ENCODE measurements at places on chromosomes 16 and 17.

- DNase-seq: no peak
These were observed 10.3 kb downstream of the CNTNAP4 start for GRCh38 chr16:76287466-76287865.

DNA sequence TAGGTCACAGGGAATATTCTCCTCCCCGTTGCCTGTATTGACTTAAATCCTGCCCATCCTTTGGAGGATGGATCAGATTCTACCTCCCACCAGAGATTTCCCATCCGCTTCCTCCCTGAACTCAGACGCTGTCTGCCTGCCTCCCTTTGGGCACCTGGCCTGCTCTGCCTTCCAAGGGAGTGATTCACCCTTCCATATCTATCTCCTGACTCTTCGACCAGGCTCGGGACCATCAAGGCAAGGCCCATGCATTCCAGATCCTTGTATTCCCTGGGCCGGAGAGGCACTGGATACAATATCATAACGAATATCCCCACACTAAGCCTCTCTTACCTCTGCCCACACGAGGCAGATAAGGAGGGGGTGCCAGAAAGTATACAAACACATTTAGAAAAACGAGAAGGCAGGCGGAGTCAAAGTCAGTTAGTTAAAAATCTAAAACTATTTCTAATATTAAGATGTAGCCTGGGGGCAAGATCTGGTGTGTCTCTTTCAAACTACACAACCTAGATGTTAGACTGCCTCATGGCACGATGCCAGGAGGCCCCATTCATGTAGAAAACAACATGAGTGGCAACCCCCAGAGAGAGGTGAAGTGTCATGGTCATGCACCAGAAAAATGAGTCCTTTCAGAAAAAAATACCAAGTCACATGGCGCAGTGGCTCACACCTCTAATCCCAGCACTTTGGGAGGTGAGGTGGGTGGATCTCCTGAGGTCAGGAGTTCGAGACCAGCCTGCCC, 9.2 kb downstream of the PMP22 start:
- no peak for DNase-seq

DNA sequence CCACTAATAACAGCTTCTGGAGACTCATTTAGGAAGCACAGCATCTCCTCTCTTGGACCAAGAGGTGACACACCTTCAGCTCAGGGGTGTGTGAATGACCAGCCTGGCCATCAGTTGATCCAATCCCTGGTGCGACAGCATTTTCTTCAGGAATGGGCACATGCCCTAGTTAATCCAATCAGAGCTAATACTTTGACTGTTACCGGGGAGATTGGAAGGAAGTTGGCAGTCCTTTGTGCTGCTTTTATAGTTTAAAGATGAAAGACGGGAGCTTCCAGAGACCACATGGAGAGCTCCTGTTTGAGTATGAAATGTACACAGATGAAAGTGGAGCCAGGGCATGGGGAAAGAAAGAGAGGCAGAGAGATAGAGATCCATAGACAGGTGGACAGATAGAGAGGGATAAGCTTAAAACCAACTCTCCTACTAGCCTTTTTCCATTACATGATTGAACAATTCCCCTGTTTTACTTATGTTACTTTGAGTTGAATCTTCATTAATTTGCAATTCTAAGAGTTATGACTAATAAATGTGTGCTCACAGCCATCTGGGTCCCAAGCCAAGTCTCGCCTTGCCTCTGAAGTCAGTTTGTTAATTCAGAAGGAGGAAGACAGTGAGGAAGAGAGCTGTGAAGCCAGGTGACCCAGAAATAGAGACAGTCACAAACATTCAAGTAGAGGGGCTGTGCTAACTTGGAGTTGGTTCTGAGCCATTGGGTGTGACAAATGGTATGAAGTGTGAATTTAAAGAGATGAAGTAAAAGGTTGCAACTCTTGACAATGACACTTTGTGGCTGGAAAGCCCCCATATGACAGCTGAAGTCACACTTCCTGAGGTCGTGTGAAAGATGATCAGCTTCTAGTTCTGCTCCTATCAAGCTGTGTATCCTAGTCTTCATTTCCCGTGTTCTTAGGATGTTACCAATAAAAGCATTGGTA, 120.0 kb upstream of the GOT2 start:
- DNase-seq: no peak

- DNase-seq: no peak
These were observed 880 bp downstream of the SARM1 start for GRCh38 chr17:28372203-28372944.

DNA sequence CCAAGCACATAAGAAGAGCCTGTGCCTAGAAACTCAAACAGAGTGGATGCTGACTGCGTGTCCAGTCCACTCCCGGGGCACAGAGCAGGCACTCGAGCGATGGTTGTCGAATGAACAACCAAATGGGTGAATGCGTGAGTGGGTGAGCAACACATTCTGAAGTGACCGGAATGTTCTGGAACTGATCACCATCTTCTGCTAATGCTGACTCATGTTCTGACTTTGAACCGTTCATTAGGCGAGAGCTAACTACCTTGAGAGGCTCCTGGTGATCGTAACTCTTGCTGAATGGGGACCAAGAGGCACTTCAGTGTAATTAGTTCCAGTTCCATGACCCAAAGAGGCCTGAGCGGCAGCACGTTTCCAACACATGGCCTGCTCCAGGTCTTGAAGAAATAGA, 37.9 kb downstream of the IRF8 start:
- DNase-seq: no peak

- no peak for DNase-seq
These were observed 156.9 kb downstream of the CDH8 start for GRCh38 chr16:61879306-61879705.

- DNase-seq: no peak
These were observed 100.0 kb downstream of the WWOX start for GRCh38 chr16:78199325-78200022.

- DNase-seq: no peak
These were observed 172.0 kb upstream of the CIBAR2 start for GRCh38 chr16:85284141-85284817.

DNA sequence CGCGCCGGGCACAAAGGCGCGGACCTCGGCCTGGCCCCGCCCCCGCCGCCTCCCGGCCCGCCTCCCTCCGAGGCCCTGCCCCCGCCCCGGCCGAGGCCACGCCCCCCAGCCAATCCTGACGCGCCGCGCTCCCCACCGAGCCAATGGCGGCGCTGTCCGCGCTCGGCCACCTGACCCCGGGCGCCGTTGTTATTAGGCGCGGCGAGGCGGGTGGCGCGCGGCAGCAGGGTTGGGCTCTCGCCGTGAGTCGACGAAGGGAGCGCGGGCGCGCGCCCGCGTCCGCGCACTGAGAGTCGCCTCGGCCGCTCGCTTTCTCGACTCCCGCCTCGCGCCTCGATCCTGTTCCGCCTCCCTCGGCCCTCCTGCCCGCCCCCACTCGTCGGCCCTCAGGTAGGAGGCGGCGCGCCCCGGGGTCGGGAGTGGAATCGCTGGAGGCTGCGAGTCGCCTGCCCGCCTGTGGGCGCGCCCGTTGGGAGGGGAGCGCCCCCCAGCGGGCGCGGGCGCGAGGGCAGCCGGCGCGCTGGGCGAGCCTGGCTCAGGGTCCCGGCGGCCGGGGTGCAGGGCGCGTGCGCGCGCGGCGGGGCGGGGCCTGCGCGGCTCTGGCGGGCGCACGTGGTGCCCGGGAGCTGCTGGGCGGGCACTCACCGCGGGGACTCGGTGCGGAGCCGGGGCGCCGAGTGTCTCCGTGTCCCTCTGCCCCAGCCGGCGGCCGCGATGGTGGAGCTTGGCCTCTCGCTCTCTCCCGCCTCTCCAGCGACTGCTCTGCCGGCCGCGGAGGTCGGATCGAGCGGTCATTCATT, 405 bp upstream of the CBLN1 start:
- DNase-seq: peak; percentile 50

DNA sequence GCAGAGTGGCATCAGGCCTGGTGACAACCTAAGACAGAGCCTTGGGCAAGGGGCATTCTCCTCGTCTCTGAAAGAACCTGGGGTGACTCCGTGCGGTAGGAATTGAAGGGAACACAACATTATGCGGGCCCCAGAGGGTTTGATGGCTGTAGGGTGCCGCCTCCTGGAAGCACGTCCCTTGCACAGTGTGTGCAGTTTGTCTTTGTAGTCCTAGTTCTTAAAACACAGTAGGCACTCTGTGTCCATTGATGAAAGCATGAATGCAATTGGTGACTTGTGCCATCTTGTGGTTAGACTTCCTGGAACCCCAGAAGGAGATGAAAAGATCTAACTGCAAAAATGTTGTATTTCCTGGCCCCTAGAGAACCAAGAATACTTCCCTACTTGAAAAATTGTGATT, 279.8 kb downstream of the UTP18 start:
- DNase-seq: no peak

- no peak for DNase-seq
These were observed 1.7 kb upstream of the COL1A1 start for GRCh38 chr17:50203086-50203485.

DNA sequence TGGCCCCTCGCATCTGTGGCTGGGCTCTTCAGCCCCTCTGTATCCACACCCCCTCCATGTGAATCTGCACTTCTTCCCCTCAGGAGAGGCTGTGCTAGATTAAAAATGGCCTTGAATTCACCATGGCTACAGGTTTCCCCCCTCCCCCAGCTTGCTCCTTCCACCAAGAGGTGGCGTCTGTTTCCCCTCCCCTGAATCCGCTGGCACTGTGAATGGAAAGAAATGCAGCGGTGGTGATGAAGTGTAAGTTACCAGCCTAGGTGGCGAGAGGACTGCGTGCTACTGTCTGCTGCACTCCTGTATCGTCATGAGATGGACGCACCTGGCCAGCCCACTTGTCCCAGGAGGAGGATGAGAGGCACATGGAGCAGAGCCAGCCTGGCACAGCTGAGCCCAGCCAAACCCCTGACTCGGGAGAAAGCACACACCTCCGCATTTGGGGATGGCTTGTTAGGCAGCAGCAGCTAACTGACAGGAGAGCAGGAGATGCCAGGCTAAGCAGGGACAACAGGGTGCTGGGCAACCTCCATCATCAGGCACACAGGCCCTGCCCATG, 26.2 kb downstream of the TNFRSF13B start:
- no peak for DNase-seq

DNA sequence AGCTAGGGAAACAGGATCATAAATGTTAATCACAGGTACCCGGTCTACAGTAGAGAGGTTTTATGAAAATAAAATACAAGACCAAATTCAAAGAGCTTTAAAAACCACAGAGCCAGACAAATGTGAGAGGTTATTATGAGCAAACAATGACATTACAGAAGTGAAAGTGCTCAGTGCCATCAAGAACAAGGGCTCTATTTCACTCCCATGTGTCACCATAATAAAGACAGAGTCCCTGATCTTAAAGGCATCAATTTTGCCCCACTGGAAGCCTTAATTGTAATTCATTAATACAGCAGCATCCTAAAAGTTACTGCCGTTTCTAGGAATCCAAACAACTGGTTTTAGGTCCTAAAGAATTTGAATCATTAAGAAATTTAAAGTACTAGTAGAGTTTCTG, 43.7 kb upstream of the CDRT4 start:
- no peak for DNase-seq

DNA sequence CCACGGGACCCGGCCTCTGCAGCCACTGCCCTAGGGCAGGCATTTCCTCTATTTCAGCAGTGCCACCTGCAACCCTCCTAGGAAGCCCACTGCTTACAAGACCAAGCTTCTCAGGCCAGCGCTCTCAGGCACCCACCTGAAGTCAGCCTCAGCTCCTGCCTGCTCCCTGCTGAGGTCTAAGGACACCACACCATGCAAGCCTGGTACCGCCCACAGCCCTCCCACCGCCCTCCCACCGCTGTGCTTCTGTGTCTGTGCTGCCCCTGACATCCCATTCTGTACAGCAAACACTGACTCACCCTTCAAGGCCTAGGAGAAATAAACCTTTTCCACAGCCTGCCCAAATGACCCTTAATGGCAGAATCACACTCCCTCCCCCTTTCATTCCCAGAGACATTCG, 6.3 kb downstream of the CLUH start:
- DNase-seq: no peak

GRCh38 chr17:30433514-30433913, 43.7 kb upstream of the GOSR1 start:
- no peak for DNase-seq

- DNase-seq: no peak
These were observed 137.9 kb upstream of the ZKSCAN2 start for GRCh38 chr16:25395528-25395927.

GRCh38 chr17:14359163-14360020, 58.5 kb downstream of the HS3ST3B1 start:
- no peak for DNase-seq

DNA sequence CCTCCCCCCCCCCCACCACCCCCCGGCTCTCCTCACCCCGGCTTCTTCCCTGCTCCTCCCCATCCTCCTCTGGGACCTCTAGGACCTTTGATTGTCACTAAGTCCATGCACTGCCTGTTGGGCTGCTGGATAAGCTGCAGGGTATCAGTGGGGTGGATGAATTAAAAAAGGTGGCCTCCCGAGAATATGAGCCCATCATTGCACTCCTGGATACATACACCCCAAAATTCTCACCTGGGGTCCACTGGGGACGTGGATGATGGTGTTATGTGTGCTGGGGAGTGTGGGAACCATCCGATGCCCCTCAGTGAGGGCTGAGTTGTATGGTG, 88.8 kb downstream of the IRF8 start:
- no peak for DNase-seq

DNA sequence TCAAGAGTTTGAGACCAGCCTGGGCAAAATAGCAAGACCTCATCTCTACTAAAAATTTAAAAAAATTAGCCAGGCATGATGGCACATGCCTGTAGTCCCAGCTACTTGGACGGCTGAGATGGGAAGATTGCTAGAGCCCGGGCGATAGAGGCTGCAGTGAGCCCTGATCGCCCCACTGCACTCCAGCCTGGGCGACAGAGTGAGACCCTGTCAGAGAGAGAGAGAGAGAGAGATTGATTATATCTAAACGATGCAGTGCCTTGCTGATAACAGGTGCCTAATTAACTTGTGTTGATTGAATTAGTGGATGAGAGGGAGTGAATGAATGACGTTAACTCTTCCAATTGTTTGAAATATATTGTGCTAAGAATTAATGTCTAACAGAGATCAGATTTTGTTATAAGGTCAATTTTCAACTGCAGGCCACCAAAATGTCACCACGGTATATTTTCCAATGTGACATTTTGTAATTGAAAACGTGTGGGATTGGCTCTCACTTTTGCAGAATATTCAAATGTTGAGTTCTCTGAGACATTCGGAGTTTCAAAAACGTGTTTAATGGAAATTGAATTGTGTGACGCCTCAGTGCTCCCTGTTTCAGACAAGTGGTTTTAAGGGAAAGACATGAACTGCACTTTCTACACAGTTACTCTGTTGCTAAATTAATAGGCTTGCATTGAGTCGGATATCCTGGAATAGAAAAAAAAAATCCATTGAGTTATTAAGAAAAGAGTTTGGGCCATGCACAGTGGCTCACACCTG, 53.6 kb downstream of the ABAT start:
- DNase-seq: no peak

DNA sequence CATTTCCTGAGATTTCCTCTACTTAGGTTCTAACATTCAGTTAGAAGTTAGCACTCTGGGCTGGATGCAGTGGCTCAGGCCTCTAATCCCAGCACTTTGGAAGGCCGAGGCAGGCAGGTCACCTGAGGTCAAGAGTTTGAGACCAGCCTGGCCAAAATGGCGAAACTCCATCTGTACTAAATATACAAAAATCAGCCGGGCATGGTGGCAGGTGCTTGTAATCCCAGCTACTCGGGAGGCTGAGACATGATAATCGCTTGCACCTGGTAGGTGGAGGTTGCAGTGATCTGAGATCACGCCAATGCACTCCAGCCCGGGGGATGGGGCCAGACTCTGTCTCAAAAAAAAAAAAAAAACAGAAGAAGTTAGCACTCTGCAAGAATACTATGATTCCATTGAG, 1430.9 kb downstream of the CDH11 start:
- DNase-seq: no peak

All from stimulated activated CD4-positive, alpha-beta T cell treated with anti-CD3 and anti-CD28 coated beads, Interleukin-12 subunit alpha, Interleukin-12 subunit beta, amount 100 ng/mL, for 4 hours (primary cell).